ENCODE measurements at places on chromosomes 3 and 15.

DNA sequence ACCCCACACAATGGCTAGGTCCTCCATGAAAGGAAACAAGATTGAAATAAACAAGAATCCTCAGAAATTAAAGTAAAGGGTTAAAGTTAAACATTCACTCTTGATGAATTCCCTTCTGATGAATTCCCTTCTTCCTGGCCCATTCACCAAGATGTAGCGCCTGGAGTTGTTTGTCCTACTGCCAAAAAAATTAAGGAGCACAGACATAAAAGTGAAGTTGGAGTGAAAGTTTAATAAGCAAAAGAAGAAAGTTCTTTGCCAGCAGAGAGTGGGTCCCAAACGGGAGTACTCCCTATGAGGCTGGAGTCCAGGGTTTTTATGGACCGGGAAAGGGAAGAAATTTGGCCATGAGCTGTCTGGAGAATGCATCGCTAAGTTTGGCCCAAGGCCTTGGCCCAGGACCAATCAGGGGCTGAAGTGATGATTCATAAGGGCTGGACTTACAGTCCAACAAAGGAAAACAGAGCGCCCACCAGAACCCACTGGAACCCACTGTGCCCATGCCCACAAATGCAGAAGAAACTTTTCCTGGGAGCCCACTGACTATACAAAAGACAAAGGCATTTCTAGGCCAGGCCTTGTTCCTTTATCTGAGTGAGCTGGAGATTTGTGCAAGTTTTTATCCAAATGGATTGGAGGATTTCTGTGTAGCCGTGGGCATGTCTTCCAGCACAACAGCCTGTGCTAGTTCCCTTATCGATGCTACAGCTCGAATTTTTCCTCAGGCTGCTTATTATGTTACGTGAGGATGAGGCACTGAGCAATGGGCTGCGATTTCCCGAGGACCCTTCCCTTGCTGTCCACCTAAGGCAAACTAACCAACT is 1561.6 kb downstream of the OTOL1 start:
- DNase-seq: no peak

- DNase-seq: no peak
Measured at GRCh38 chr3:48630833-48631232, 4.4 kb downstream of the SLC26A6 start.

DNA sequence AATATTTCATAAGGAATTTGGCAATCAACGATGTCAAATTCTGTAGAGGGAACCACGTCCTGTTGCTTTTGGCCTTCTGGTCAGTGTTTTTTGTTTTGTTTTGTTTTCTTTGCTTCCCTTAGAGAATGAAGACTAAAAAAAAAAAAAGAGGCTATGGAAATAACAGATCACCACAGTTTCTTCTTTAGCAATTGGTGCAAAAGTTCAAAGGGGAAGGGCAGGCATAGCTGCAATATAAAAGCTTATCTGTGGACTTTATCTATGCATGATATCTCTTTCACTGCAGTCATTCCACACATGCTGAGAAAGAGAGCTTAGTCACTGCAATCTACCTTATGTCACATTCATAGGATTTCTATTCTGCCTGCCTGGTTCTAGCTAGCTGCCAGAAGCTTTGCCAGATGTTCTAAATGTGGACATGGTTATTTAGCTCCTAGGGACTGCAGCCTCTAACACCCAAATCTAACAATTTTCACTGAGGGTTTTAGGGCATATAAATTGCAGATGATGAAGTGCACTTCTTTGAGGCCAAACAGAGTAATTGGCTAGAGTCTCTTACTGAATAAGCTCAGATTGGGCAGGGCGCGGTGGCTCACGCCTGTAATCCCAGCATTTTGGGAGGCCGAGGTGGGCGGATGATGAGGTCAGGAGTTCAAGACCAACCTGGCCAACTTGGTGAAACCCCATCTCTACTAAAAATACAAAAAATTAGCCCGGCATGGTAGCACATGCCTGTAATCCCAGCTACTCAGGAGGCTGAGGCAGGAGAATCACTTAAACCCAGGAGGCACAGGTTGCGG is 637.2 kb downstream of the NTRK3 start:
- no peak for DNase-seq

DNA sequence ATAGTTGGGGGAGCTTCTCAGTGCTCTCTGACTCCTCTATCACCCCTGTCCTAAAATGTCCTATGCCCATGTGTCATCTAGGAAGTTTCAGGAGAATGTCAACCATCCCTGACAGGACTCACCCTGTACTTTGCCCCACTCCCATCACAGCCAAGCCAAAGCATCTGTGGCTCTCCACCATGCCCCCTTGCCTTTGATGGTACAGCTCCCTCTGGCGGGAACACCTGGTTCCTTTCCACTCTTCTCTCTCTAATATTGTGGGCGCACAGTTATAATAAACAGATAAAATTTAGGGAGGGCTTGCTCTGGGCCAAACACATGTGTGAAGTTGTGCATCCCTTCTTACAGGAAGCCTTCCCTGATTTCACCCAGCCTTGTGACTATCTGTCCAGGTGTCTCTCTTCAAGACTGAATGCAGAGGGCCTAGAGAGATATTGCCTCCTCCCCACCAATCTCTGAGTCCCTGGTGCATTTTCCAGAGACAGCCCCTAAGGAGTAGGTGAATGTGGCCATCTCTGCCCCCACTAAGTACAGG is 62.8 kb downstream of the ISG20 start:
- DNase-seq: peak; percentile 17

DNA sequence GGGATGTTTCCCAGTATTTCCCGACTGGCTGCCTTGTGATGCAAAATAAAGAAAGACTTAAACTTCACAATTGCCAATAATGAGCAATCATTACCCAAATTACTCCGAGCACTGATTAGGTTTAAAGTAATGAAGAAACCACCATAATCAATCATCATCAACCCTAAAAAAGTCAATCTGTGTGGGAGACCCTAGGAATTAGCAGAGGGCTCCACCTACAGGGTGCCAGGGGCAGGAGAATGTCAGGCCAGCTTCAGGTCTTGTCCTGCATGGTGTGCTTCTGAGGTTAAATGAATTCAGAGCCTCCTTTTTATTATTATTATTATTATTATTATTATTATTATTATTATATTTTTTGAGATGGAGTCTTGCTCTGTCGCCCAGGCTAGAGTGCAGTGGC is 478.0 kb upstream of the ARRDC4 start:
- DNase-seq: no peak

- DNase-seq: no peak
Measured at GRCh38 chr3:50671331-50671730, 3.4 kb upstream of the DOCK3 start.

DNA sequence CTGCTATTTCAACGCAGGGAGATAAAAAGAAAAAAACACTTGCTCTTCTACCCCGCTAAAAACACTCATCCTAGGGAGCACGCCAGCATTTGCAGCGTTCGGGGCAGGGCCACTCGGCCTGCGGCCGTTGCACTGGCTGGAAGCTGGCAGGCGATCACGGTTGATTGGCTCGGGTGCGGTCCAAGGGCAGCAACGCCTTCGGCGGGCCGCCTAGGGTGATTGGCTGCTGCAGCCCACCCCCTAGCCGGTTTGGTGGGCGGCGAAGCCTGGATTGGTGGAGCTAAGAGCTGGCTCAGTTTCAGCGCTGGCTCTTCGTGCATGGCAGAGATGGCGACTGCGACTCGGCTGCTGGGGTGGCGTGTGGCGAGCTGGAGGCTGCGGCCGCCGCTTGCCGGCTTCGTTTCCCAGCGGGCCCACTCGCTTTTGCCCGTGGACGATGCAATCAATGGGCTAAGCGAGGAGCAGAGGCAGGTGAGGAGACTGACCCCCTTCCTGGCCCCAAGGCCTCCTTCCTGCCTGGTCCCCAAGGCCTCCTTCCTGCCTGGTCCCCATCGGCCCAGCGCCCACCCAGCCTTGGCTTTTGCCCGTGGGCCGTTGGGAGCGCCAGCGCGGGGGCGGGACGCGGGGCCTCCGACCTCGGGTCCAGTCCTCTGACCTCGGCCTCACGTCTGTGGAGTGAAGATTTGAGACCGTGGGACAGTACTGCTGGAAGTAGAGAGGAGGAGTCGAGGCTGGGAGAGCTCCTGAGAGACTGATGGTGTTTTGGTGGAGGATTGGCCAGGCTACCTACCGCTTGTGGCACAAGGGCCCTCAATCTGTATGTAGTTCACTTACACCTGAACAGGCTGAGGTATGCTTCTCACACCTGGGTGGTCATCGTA is at the start of gene IVD:
IVD (plus strand) TSS at position 295 of the 881 bp plus-strand sequence; CDS start at position 328, 33 bp downstream.
- peak; percentile 78 for DNase-seq

GRCh38 chr3:46656778-46657556 is 36.5 kb downstream of the ALS2CL start:
- no peak for DNase-seq

DNA sequence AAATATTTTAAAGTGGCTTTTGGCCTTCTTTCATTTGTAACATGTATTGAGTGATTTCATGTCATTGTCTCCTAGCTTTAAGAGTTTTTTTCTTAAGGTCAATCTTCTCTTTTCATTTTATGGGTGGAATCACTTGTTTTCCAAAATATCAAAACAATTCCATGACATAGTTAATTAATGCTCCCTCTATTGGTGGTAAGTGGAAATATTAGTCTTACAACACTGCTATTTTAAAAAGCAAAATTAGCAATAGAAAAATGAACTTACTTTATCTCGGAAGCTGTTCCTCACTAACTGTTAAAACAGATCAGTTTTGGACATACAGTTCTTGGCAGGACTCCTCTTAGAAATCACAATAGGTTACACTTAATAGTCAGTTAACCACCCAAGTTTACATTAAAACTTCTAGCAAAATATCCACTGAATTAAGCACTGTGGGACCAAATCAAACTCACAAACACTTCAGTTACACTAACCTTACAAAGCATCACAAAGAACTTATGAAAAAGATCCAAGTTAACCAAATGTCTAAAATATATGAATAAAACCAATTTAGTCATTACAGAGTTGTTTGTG is 42.4 kb downstream of the TIGIT start:
- DNase-seq: no peak

DNA sequence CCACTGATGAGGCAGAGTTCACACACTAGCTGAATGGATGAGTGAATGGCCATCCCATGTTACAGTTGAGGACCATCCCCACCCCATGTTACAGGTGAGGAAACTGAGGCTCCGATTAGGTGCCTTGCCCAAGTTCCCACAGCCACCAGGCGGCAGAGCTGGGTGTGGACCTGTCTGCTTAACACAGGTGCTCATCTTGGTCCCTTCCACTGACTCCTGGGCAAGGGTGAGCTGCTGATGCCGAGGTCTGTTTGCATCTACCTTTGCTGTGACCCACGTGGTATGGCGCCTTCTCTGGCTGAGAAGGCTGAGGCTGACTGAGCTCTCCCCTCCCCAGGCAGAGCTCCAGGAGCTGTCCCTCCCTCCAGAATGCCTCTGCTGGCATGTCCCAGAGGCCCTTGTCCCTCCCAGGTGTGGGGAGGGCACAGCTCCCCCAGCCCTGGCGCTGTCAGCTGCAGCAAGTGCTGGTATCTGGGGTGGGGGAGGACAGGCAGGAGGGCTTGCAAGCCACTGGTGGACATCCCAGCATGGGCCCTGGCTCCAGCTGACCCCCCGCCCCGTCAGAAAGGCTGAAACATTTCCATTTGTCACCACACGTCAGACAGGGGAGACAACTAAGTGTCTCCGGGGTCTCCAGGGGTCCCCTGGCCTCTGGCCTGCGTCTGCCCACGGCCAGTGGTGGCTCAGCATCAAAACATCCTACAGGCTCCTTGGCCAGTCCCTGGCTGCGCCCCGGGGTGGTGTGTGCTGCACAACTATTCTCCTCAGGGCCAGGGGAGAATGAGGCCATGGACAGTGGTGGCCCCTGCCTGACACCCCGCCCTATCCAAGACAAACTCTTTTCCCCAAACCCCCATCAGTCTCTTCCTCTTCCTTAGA is 105.4 kb downstream of the ADCY5 start:
- DNase-seq: no peak

DNA sequence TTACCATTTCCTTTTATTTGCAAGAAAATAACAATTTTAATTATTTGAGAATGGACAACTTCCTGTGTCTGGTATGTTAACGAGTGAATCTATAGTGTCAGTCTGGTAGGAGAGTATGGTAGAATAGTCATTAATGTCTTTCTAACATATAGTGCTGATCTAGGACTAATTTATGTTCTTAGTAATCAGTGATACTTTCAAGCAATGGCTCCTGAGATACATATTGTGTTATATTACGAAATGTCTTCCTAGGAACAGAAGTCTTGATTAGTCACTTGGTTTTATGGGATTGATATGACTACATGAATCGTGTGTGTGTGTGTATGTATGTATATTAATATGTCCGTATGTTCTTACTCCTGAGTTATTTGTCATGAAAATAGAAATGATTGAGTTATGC is 66.6 kb upstream of the PAQR5 start:
- no peak for DNase-seq

GRCh38 chr3:157404381-157404780 is 32.3 kb upstream of the PTX3 start:
- DNase-seq: no peak

- DNase-seq: no peak
Measured at GRCh38 chr3:76509179-76509830, 530.6 kb upstream of the ROBO2 start.

GRCh38 chr15:99295840-99296239 is 44.6 kb downstream of the LRRC28 start:
- DNase-seq: no peak

- DNase-seq: no peak
Measured at GRCh38 chr3:101890716-101891115, 41.4 kb downstream of the NFKBIZ start.

GRCh38 chr3:124714223-124714853 is 15.9 kb upstream of the UMPS start:
- DNase-seq: no peak

DNA sequence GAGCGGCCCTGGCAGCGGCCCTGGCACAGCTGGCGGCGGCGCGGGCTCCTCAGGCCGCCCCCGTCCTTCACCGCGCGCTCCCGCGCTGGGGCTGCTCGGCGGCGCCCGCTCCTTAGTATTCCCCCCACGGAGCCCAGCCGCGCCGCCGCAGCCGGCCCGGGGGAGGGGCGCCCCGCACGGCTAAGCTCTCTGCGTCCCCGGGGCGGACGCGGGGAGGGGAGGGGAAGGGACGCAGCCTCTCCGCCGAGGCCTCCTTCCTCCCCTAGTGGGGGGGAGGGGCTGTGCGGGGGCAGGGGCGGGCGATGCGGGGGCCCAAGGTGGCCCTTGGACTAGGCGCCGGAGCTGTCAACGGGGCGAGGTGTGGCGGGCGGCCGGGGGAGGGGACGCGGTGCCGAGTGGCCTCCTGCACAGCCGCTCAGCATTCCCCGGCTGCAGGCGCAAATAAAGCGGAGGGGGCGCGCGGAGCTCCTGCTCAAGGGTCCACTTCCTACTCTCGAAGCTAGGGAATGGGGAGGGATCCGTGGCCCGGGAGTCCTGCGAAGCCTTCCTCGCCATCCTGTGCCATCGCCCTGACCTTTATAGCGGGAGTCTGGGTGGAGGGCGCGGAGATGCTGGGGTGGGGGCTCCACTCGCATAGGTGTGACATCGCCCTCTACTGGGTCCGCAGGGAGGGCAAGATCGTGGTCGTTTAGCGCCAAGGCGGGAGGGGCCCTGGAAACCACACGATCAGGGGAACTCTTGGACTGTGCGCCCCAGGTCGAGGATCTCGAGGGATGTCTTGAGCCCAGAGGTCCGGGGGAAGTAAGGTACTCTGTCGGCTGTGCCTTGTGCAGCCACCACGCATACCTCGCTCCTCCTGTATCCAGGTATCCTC is 22.2 kb downstream of the EPHB3 start:
- no peak for DNase-seq

- DNase-seq: no peak
Measured at GRCh38 chr3:74531491-74531890, 83.0 kb downstream of the CNTN3 start.

- no peak for DNase-seq
Measured at GRCh38 chr3:112777811-112778210, 68.9 kb downstream of the CD200R1L start.

Measured in central memory CD4-positive, alpha-beta T cell (primary cell).